ENCODE measurements at places on chromosomes 2 and 18.

DNA sequence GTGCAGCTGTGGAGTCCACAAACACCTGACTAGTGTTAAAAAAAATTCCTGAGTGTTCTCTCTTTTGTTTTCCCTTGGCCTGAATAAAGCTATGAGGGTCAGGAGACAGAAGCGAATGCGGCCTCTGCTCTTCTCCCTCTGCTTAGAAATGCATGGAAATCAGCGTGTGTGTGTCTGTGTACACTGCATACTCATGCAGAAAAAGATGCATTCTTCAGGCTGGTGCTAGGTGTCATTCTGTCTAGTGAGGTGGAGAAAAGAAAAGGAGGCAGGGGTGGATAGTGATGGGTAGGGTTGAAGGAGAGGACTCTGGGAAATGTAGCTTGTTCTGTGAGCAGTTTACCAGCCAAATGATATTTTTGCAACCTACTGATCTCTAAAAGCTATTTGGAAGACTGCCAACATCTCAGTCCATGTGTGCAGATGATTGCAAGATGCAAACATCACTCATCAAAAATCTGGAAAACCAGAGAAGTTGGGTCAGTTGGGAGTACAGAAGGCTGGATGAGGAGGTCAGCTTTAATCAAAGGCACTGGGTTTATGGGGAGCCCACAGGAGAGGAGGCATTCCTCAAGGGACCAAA lies 177.7 kb downstream of the INSIG2 start:
- no peak for DNase-seq

GRCh38 chr2:148519013-148519412 lies 125.5 kb upstream of the EPC2 start:
- DNase-seq: no peak

- DNase-seq: no peak
Observed at GRCh38 chr18:60873708-60874107, 459.5 kb upstream of the CDH20 start.

- no peak for DNase-seq
Observed at GRCh38 chr2:239957681-239958472, 67.3 kb downstream of the NDUFA10 start.

DNA sequence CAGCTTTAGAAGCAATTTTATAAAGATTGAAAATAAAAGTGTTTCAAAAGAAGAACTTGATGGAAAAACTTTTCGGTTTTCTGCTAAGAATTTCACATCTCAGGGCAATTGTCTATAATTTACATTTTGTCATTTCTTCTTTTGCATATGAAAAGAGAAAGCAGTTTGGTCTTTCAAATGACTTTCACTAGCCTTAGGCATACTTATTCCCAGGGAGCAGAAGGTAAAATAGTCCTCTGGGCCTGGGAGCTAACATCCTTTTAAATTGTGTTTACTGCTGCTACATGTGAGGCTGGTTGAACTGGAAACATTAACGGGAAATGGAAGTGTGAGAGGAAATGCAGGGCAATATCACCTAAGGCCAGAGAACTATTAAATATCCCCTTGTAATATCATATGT lies 37.1 kb downstream of the MYO3B start:
- no peak for DNase-seq

DNA sequence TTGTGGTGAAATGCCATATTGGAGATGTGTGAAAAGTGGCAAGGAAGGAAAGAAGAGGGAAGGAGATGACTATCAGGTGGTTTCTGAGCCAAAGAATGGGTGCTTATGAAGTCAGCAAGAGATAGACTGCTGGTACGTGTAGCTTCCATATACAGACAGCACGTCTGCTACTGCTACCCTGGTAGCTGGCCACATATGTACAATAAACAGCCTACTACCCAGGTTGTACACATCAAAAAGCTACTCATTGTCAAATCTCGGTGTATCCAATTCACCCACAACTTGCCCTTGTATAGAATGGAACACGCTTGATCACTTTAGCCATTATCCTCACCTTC lies 761.8 kb downstream of the LRRTM4 start:
- no peak for DNase-seq

- DNase-seq: no peak
Observed at GRCh38 chr2:75342504-75343175, 143.3 kb upstream of the TACR1 start.
